Stimulated activated CD4-positive, alpha-beta T cell treated with anti-CD3 and anti-CD28 coated beads, Interleukin-2, amount 100 ng/mL, for 48 hours (primary cell): ENCODE measurements at places on chromosomes 12 and 14.

DNA sequence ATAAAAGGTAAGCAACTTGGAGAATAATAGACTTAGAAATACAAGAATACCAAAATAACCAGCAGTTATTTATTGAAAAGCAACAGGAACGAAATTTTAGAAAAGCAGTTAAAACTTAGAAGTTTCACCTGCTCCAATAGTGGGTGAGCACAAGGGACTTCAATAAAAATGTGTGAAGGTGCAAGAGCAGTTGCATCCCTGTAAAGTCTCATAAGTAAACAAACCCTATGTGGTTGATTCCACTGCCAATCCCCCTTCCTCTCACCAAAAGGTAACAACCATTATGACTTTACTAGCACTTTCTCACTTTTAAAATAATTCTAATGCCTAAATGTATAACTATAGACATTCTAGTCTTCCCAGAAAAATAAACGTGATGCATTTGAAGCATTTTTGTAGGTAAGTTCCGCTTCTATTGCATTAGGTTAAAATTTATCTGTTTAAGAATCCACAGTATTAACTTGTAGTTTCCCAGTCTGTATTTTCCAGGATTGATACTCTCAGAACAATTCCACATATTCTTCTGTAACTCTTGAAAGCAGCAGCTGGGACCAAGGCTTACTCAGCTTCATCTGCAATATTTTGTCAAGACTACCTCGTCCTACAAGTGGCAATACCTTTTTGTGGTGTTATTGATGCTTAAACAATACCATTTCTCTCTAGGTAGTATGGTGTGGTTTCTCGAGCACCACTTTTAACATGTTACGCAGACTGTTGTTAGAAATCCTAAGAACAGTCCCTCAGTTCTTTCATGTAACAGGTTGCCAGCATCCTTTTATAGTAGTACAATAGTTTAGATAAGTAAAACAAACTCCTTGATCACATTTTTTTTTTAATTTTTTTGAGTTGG is 32.1 kb downstream of the HNRNPC start:
- no peak for DNase-seq

DNA sequence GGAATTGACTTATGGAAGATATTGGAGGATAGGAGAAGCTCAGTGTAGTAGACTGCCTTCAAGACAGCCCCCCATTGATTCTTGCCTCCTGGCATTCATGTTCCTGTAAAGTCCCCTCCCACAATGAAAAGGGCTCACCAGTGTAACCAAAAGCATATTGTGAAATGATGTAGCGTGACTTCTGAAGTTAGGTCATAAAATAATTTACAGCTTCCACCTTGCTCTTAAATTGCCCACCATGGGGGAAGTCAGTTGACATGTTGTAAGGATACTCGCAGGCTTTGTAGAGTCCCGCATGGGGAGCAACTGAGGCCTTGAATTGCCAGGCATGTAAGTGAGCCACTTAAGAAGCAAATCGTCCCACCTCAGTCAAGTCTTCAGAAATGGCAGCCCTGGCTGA is 25.1 kb downstream of the GTSF1 start:
- DNase-seq: no peak

- DNase-seq: no peak
Measured at GRCh38 chr12:26854031-26854390, 21.0 kb upstream of the ITPR2 start.

DNA sequence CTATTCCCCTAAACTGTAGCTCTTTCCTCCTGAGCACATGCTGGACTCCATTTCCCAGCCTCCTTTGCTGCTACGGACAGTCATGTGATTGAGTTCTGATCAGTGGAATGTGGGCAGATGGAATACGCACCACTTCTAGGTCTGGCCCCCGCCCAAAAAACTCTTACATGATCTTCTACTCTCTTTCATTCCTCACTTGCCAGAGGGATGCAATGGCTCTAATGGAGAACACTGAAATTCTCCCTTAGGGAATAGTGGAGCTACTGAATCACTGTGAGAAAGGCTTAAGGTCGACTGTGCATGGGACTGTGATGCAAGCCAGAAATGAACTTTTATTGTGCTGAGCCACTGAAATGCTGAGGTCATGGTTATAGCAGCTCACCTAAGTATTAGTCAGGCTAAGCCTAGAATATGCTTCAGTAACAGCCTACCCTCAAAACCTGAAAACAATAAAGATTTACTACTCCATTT is 13.0 kb upstream of the TMED2 start:
- DNase-seq: no peak

DNA sequence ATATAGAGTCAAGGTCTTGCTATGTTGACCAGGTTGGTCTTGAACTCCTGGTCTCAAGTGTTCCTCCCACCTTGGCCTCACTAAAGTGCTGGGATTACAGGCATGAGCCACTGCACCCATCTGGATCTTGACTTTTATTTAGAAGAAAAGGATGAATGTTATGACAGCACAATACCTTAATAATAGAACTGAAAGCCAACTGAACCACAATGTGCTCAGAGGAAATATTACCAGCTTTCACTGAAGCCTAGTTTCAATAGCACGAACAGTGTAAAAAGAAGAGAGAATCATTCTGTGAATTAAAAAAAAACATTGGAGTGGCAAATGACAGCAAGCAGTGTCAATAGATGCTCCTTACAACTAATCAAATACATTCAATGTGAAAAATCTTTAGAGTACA is 239.2 kb upstream of the RMST start:
- no peak for DNase-seq

GRCh38 chr12:54398995-54399793 is 14.7 kb upstream of the ZNF385A start:
- peak; percentile 90 for DNase-seq

DNA sequence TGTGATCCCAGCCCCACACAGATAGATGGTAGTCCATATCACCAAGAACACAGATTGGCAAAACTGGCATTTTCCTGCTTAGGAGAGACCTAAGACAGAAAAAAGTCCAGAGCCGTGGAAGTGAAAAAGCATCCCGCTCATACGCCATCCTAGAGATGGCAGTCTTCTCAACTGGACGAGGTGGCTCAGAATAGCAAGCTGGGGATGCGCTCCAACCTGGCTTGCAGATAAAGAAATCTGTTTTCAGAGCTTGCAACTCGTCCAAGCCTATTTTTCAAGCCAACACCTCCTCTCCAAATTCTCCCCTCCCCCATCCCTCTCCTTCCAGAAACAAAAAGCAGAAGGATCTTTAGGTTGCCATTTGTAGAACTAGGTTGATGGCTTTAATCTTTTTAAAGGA is 74.3 kb upstream of the OTX2 start:
- DNase-seq: no peak

- no peak for DNase-seq
Measured at GRCh38 chr12:104603545-104603973, 146.8 kb downstream of the CHST11 start.

DNA sequence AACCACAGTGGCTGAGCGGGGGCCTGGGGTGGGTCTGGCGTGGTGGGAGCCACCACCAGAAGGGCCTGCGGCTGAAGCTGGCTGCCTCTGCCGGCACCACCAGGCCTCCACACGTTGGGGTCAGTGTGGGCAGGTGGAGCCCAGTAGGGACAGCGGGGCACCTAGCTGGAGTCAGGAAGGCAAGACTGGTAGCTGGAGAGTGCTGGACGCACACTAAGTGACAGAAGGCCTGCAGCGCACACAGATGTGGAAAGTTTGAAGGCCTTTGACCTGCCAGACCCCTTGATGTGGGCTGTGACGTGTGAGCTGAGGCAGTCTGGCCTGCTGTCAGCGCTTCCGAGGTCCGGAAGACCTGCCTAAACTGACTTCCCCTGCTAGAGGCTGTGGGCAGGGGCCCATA is 26.3 kb downstream of the RIN3 start:
- no peak for DNase-seq

GRCh38 chr12:91817517-91817916 is 328.1 kb downstream of the BTG1 start:
- DNase-seq: no peak
